HS-5 (cell line): ENCODE measurements at places on chromosomes 1 and 21.

GRCh38 chr1:200198236-200198635 lies 170.7 kb downstream of the NR5A2 start:
- no peak for DNase-seq

GRCh38 chr1:6116137-6116536 lies 64.0 kb downstream of the CHD5 start:
- peak; percentile 10 for DNase-seq

DNA sequence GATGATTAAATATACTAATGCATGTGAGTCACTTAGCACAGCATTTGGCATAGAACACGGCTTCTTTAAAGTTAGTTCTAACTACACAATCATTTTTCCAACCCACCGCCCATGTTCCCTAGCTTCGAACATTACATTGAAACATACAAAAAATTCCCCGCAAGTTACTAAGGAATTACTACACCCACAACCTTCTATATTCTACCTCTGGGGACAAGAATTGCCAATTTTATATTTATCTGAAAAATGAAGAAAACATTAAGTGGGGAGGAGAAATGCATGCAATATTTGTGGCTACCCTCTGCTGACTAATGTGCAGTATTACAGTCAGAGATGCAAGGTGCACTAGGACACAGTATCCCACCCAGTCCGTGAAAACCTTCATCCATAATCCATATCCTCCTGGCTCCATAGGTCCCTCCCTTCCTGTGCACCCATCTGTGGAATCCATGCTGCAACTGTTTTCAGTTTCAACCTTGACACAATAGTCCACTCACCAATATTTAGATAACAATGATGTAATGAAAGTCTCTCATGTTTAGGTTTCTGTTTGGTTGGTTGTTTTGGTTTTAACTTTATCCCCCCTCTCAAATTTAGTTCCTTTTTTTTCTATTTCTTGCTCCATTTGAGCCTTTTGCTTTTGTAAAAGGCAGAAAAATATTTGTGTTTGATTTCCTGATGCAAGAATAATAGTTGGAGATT lies 31.6 kb downstream of the RGS5 start:
- no peak for DNase-seq

- no peak for DNase-seq
Observed at GRCh38 chr1:64505944-64506655, 36.2 kb downstream of the CACHD1 start.

- no peak for DNase-seq
Observed at GRCh38 chr1:55552636-55553035, 337.5 kb upstream of the USP24 start.

DNA sequence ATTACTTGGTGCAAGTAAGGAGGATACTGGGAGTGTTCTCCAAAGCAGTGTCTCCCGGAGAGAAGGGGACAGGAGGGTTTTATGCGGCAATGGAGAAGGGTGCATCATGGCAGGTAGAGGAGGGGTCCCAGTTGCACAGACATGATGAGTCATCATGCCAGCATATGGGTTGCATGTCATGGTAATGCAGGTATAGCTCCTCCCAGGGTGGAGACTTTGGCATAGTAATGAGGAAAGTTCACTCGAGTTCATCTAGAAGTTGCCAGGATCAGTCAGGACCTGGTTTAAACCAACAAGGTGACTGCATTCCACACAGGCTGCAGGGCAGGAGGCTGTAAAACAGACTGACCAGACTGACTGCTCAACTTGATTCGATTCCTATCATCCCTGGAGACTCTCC lies 355.7 kb upstream of the DUSP10 start:
- DNase-seq = no peak

DNA sequence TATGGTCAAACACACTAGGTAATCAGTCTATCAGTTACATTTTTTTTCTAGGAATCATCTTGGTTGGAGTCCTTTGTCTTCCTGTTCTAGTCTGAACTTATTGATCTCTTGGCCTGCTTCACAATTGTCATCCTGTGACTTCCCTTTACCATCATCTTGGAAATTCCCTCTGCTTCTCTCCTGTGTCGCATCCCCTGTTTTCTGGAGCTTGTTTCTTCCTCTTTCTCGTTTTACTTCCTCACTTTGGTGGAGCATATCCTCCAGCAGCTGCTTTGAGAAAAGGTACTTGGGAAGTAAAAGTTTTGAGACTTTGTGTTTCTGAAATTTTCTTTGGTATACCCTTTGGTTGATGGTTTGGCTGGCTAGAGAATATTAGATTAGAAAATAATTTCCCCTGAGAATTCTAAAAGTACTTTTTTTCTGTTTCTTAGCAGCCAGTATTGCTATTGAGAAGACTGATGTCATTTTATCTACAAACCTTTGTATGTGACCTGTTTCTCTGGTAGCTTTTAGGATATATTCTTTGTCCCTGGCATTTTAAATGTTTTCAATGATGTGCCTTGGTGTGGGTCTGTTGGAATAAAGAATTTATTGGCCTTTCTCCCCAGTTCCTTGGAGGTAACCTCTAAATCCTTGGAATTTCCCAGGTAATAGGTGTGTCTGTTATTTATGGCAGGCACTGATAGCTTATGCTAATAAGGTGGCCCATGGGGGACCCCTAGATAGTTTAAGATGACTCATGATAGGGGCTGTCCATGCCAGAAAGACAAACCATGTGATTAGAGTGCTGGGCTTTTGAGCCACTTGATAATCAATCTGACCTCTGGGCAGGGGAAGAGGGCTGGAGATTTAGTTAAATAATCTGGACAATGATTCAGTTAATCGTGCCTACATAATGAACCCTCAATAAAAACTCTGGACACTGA lies 6.1 kb upstream of the MYCL start:
- DNase-seq = no peak

- DNase-seq = no peak
Observed at GRCh38 chr1:109254621-109255096, 5.3 kb downstream of the CELSR2 start.

DNA sequence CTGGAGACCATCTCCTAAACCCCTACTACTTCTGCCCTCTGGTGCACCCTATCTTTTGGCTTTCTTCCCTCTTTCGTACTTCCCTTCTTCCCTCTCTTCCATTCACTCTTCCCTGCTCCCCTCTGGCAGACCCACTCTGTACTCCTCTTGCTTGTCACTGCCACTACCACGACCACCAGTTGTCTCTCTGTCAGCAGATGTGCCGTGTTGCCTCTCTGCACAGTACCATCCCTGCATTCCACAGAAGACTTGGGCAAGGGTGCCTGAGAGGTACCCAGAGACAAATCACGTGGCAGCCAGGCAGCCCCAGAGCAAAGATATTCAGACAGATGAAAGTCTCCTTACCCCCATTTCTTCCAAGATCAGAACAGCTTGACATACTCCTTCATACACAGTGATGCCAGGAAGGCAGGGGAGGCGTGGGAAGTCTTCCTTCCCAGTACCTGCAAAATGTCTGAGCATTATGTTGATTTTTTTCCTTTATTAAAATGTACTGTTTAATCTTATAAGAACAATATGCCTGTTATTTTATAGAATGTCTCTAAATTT lies 15.0 kb downstream of the CAMSAP2 start:
- DNase-seq = no peak

DNA sequence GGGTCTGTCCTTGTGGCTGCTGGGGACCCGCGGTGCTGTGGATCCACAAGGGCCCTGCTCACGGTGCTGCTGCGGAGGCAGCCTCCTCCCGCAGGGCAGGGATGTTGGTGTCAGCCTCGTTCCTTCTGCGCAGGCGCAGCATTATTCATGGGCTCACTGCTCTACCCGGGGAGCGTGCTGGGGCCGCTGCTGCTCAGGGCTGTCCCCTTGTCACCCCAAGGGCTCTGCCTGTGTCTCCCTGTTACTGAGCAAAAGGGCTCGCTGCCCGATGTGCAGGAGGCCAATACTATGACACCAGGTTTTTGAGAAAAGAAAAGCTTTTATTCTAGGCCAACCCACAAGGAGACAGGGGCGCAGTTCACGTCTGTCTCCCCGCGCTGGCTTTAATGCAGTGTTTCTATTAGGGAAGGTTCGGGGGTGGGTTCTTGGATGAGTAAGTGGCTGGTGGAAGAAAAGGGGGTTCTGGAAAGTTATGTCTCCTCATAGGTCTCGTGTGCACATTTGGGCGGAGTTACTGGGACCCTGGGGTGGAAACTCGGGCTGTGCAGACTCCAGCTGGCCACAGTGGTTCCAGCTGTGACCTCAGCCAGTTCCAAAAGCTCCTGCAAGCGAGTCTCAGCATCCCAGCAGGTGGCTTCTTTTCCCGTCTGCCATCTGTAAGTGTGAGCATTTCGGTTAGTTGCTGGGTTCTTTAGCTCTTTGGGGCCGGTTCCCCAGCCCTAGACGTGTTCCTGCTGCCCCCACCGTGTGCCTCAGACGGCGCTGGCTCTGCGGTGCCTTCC lies 40.8 kb upstream of the LRRC3 start:
- DNase-seq = no peak

DNA sequence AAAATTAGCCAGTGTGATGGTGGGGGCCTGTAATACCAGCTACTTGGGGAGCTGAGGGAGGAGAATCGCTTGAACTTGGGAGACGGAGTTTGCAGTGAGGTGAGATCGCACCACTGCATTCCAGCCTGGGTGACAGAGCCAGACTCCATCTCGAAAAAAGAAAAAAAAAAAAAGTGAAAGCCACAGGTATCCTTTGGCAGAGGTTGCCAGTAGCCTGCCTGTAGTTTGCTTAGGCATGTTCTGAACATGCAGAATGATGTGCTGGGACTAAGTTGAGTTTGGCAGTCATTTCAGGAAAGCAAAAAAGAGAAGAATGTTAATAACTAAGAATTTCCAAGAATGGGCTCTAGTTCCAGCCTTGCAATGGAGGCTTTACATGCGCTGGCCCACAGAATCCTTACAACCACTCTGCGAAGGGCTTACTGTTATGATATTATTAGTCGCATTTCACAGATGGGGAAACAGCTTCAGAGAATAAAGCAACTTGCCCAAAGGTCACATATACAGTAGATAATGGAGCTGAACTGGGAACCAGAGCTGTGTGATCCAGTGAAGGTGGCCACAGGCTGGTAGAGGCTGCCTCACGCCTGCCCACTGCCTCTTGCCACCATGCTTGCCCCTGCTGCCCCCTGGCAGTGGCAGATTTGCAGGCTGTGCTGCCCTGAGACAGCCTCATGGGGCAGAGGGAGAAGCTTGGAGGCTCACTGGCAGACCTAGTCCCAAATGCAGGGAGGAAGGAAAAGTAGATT lies 66.5 kb upstream of the LYST start:
- no peak for DNase-seq

GRCh38 chr1:13652238-13652637 lies 47.8 kb upstream of the PRDM2 start:
- no peak for DNase-seq

- DNase-seq = no peak
Observed at GRCh38 chr1:5596651-5597050, 395.6 kb downstream of the NPHP4 start.

- no peak for DNase-seq
Observed at GRCh38 chr1:39224295-39224829, 19.9 kb downstream of the MACF1 start.

DNA sequence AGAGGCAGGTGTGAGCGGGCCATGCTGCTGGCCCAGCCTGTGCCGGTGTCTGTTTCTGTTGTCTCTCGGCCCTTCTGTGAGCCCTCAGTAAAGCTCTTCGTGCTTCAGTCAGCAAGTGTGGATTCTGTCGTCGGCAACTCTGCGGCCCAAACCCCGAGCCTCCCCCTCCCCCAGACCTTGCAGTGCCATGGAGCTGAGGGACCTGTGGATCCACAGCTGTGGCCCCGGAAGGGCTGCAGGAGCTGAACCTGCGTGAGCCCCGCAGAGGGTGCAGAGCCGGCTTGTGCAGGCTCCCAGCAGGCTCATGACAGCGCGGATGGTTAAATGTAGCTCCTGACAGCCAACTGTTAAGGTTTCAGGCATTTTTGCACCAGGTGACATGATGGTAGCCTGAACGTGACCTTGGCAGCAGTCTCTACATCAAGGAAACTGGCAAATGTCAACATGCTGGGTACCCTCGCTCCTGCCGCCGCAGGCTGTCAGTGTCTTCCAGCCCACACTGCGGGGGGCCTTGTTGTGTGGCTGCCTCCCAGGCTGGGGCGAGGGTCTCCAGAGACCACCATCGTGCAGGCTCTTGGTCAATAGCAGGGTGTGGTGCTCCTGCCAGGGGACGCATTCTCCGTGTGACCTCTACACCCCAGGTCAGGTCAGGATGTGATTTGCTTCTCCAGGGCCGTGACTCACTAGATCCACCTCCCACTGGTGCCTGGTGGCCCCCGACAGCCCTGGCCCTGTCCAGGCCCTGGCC lies 7.0 kb downstream of the LRRC3 start:
- no peak for DNase-seq

DNA sequence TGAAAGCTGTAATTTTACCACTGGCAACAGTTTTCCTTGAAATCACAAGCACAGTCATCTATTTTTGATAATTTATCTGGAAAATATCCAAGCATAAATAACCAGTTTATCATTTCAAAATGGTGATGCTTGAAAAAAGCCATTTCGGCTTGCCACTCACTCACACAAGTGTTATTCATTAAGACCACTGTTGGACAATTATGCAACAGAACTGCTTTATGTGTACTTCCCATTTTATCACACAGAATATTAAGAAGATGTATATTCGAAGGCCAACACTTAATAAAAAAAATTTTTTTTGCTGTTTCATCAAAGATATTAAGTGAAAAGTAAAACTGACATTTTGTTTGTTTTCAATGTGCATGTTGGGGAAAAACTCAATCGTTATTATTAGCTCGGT lies 62.3 kb downstream of the EIF4G3 start:
- no peak for DNase-seq

- no peak for DNase-seq
Observed at GRCh38 chr1:67937651-67938050, 104.4 kb upstream of the GNG12 start.

GRCh38 chr21:39124681-39125251 lies 58.5 kb downstream of the PSMG1 start:
- no peak for DNase-seq

- DNase-seq = no peak
Observed at GRCh38 chr1:18575620-18576019, 55.0 kb upstream of the PAX7 start.

- DNase-seq = no peak
Observed at GRCh38 chr1:93358293-93358692, 12.6 kb downstream of the DR1 start.

DNA sequence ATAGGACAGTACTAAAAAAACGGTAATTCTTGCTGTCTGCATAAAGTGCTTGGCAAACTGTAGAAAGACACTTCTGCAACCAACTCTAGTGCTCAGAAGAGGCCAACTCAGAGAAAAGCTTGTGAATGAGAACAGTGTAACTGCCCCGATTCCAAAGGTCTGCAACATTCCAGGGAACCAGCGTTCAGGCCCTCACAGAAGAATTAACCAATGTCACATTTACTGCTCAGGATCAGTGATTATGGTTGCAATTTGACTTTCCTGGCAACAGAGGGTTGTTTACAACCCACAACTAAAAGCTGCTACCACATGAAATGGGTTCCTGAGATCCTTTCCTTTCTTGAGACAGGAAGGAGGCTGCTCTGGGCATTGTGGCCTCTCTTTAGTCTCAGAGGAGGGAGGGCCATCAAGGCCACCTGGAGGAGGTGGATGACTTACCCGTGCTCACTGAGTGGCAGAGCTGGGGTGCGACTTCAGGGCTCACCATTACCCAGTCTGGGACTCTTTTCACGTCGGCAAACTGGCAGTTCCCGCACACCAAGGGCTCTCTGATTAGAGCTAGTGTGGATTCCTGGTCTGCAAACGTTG lies 15.3 kb downstream of the SRSF4 start:
- DNase-seq = no peak
